ENCODE measurements at places on chromosomes 6 and 20. TPM values are rescaled to one million over a fixed set of nuclear protein-coding genes. Genes with fewer than 3 reads are reported as not detected.
A peak's percentile ranks its signal among the peaks of the same experiment; 100 is the strongest.

DNA sequence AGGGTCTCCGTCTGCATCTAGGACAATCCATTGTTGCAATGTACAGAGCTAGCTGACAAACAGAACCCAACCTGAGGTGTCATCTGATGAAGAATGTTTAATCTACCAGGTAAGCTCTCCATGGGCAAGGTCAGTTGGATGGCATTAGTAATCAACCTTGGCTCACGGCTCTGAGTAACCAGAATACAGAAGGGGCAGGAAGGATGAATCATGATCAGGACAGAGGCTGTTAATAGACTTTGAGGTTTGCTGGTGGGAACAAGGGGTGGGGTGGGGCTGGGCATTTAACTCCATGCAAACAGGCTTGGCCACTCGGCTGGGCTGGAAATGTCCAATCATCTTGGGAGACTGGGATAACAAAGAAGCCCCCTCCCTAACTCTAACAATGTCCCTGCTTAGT, 77.1 kb upstream of the MRPS10 start:
- DNase-seq, result no peak

DNA sequence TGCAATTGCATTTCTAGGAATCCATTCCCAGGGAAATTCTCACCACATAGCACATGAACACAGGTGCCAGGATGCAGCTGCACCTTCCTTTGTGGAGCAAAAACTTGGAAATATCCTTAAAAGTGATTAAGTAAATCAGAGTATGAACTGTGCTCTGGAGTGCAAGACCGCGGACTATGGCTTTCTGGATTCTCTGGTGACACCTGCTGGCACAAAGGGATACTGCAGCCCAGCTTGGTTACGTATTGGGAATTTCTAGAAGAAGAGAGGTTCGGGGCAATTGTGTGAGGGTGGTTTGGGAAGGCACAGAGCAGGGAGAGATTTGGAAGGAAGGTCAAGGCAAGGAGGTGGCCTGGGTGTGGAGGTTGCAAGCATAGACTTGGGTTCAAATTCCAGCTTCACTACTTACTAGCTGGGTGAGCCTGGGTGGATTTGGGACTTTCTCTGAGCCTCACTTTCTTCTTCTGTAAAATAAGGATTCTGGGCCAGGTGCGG, 15.9 kb upstream of the PEDS1 start:
- DNase-seq, result peak; percentile 71

DNA sequence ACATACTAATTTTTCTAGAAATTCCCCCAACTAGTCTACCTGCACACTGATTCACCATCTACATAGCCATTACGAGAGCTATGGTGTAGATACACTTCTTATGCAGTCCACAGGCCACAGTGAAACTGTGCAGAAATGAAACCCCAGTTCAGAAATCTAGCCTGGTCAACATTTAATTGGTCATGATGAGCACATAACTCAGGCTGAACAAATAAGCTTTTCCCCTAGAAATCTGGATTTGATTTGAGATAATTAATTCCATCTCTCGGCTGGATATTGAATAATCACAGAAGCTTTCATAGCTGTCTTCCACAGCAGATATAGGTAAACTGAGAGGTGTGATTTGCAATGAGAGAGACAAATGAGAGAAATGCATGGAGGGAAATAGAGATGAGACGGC, 22.6 kb upstream of the TINAG start:
- DNase-seq, result no peak

ENPP5 gene
- 9.1 TPM for total RNA-seq

DNA sequence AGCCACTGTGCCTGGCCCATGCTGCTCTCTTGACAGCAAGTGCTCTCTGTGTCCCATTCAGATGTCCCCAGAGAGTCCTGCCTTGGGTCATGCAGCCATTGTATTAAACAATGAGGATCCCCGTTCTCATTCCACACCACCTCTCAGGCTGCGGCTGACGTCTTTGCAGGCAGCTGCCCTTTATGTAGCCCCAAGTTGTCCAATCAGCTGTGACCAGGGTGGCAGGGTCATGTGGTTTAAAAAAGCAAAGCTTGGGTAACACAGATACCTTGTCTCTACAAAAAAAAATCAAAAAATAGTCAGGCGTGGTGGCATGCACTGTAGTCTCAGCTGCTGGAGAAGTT, 13.2 kb downstream of the GCNT2 start:
- DNase-seq, result peak; percentile 52

FGD2 gene
- total RNA-seq, result 0.06 TPM

Measured in neural progenitor cell (in vitro differentiated cells).